ENCODE measurements at places on chromosomes 12 and 14.

- DNase-seq: no peak
Measured at GRCh38 chr12:1747609-1748008, 56.7 kb downstream of the ADIPOR2 start.

DNA sequence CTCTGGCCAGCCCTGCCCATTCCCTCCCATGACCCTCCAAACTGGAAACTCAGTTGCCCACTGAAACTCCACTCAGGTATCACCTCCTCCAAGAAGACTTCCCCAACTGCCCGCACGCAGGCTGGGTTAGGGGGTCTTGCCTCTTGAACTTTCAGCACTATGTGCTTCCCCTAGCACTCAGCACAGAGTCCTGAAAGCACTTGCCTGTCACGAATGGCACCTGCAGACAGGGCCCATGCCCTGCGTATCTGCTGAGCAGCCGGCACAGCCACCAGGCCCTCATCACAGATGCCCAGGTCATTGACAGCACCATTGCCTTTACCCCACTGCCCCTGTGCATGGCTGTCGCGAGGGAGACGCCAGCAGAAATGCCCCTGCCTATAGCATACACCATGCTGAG lies 11.2 kb downstream of the CCDC88C start:
- DNase-seq: no peak

DNA sequence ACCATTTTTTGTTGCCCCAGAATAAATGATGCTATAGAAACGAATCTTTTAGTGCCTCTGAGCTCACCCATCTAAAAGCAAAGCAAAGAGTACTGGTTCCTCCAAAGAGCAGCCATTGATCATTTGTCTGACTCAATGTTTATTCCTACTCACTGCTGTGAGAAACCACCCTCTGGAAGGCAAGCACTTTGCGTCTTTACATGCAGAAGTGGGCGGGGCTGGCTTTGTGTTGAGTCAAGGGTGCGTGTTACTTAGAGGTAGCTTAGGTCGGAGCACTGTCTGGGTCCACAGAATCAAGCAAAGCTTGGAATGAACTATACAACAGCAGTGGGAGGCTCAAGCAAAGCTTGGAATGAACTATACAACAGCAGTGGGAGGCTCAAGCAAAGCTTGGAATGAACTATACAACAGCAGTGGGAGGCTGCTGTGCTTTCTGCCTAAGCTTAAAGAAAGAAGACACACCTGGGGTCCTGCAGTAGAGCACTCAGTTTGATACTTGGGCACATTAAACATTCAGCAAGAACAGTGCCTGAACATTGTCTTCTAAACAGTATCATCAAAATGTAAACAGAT lies 77.2 kb upstream of the PRICKLE1 start:
- peak; percentile 7 for DNase-seq

DNA sequence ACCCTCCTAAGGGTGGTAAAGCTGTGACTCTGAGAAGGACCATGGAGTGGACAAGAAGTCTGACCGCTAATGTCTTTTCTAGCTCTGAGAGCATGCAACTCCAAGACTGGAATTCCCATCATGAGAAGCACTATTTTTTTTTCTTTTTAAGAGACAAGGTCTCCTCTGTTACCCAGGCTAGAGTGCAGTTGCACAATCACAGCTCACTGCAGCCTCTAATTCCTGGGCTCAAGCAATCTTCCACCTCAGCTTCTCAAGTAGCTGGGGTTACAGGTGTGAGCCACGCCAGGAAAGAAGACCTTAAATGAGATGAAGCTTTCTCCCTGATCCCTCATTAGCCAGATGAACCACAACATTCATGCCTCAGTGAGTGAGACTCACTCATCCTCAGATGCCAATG lies 19.2 kb downstream of the VDR start:
- DNase-seq: no peak

DNA sequence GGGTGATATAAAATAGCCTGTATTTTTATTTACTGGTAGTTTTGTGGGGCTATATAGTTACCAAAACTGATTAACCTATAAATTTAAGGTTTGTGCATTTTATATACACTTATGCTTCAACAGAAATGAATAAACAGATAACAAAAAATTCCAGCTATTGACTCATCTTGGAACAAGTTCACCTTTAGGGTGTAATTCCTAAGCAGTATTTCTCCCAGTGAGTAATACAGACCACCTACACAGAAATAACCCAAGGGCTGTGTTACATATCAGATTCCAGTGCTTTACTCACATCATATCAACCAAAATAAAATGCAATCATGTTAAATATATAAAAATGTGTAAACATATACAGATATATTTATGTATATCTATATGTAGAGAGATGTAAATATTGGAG lies 345.6 kb downstream of the ADAMTS20 start:
- DNase-seq: no peak

DNA sequence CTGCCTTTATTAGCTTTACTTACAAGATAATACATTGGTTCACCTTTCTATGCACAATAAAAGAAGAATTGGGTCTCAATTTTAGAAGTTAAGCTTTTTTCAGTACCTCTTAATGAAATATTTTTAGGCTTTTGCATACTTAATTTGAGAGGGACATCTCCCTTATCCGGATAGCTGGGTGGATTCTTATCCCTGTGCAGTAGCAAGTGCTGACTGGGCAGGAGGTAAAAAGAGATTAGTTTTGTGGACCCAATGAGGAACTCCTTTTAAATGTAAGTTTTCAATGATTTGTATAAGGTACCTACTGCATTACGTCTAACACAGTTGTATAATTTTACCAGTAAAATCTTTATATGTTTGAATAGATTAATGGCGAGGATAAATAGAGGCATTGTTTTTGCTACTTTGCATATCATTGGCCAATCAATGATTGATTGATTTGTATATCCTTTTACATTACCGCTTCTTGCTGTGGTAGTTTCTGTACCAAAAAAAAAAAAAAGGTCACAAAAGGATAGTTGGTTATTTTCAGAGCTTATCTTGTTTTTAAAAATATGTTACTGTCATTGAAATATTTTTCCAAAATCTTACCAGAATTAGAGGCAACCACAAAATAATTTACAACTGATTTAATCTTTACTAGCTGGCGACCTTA lies 2.2 kb downstream of the CPSF6 start:
- DNase-seq: no peak

Data from A549 (cell line).